ENCODE measurements at places on chromosomes 11 and 22. TPM values are rescaled to one million over a fixed set of nuclear protein-coding genes. Genes with fewer than 3 reads are reported as not detected.

Gene TEX12
- total RNA-seq = 0.95 TPM

Gene GPHA2
- not detected for total RNA-seq

Gene GP1BB
- total RNA-seq = not detected

Gene RHOD
- 18.0 TPM for total RNA-seq

Gene ROBO4
- 23.4 TPM for total RNA-seq

Gene RAG2
- not detected for total RNA-seq

Gene CCDC73
- total RNA-seq = not detected

Gene BIRC3
- 11.4 TPM for total RNA-seq

Gene HPS5
- 12.8 TPM for total RNA-seq

Gene RAB1B
- total RNA-seq = 112 TPM

Gene C1QTNF5
- 57.7 TPM for total RNA-seq

Gene OR5B21
- total RNA-seq = not detected

Gene OMP
- total RNA-seq = not detected

Gene HIPK3
- total RNA-seq = 216 TPM

Gene TCN1
- not detected for total RNA-seq

Gene APIP
- total RNA-seq = 23.0 TPM

Gene UPB1
- 0.24 TPM for total RNA-seq

Gene TTLL12
- 13.9 TPM for total RNA-seq

Gene APOL3
- 69.2 TPM for total RNA-seq

Gene TRIM6
- total RNA-seq = 3.2 TPM

Gene NLRP6
- 0.42 TPM for total RNA-seq

Gene CXCR5
- not detected for total RNA-seq

Gene CSRP3
- total RNA-seq = not detected

Gene LMNTD2
- 0.56 TPM for total RNA-seq

Gene PHF21B
- total RNA-seq = 0.38 TPM

Gene ACCS
- total RNA-seq = 30.5 TPM

Gene TP53I11
- 107 TPM for total RNA-seq

Gene GRM5
- total RNA-seq = 0.23 TPM

Gene DCHS1
- 42.3 TPM for total RNA-seq

Gene LDHAL6A
- total RNA-seq = not detected

Gene TRIM49
- total RNA-seq = not detected

Gene LRRC32
- total RNA-seq = 142 TPM

Gene UCP2
- 22.8 TPM for total RNA-seq

Gene SCGB1A1
- not detected for total RNA-seq

Gene UPK3A
- total RNA-seq = not detected

Gene MMP8
- total RNA-seq = 1.2 TPM

Gene OR51E1
- 1.0 TPM for total RNA-seq

Gene KCTD14
- total RNA-seq = 0.38 TPM

Gene SELENOO
- total RNA-seq = 11.9 TPM
